ENCODE measurements at places on chromosomes 7 and 10. TPM values are rescaled to one million over a fixed set of nuclear protein-coding genes. Genes with fewer than 3 reads are reported as not detected.
A peak's percentile ranks its signal among the peaks of the same experiment; 100 is the strongest.

DNA sequence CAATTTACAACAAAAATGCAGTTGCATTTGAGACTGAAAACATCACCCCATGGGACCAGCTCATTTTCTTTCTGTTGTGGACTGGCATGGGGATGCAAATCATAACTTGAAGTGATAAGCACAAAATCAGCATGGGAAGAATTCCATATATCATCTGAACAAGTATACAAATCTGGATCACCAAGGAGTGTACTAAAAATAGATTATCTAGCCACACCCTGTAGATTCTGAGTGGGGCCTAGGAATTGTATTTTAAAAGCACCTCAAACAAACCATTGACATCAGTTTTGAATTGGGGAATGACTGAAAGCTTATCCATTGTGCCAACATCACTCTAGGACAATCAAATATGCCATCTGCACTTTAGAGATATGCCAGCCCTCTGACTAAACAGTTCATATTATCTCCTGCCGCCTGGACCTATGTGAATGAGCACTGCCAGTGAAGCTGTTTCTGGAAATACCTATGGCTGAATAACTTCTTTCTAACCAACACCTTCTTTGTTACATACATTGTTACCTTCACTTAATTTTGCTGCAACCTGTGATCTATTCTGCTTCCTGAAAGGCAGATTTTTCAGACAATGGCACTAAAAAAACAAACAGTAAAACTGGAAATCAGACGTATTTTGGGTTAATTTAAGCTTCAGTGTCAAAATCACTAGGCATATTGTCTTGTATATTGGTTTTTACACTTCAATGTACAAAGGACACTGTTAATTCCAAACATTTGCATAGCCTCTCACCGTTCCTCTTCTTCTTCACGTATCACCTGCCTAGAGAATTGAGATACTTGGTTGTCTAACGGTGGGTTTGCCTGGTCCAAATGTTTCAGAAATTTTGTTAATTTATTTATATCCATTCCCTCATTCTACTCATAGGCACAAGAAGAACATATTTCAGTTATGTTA is 42.4 kb upstream of the HGF start:
- no peaks in the 10 kb centered on the region for H3K36me3 ChIP-seq
- H3K4me3 ChIP-seq, result no peak overlapping the region
- H3K27me3 ChIP-seq, result no peaks in the 10 kb centered on the region
- DNase-seq, result no peak

DNA sequence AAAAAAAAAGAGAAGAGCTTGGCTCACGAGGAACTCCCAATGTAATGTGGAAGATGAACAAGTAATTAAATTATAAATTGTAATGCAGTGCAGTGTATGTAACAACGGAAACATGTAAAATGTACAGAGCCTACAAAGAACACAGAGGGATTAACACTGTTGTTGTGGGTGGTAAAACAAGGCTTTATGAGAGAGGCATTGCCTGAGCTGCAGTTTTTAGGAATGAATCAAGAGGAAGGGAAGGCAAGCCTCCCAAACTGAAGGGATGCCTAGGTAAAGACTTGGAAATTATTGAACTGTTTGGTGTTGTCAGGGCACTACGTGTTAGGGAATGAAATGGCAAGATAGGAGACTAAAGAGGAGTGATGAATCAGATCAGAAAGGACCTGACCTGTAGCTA is 213.7 kb downstream of the HTR7 start:
- H3K4me3 ChIP-seq, result no peak overlapping the region
- no peak for DNase-seq
- no peaks in the 10 kb centered on the region for H3K27me3 ChIP-seq
- no peak overlapping the region for H3K27ac ChIP-seq

DNA sequence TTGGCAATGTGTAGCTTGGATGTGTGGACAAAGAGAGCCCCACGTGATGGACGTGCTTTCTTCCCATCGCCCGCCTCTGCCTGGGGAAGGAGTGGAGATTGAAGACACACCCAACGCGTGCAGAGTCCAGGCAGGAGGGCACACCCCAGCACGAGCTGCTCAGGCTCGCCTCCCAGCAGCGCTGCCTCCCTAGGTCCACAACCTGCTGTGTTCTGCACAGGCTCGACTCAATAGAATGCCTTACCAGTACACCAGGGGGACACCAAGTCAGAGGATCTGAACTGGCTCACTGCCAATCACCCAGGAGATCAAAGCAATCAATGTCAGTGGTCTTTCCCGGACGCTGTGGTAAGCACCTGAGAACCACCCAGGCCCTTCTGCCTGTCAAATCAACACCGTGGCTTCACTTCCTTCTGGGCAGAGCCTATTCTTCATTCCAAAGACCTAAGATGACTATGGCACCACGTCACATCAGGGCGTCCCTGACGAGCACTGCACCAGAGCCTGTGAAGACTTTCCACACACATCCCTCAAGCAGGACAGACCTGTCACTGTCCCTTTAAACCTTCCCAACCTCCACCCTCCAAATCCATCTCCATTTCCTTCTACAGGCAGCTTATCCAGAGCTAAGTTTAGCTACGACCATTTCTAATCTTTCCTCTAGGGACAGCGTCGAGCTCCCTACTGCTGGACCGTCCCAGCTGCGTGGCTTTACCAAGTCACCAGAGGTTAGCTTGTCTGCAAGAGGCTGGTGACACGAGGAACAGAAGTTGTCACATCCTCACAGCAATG is 72.3 kb downstream of the AMZ1 start:
- no peak overlapping the region for H3K4me3 ChIP-seq
- H3K27me3 ChIP-seq, result no peaks in the 10 kb centered on the region
- DNase-seq, result no peak
- H3K36me3 ChIP-seq, result peaks cover 30% of the 10 kb centered on the region
- H3K4me1 ChIP-seq, result peaks cover 8% of the 10 kb centered on the region

DNA sequence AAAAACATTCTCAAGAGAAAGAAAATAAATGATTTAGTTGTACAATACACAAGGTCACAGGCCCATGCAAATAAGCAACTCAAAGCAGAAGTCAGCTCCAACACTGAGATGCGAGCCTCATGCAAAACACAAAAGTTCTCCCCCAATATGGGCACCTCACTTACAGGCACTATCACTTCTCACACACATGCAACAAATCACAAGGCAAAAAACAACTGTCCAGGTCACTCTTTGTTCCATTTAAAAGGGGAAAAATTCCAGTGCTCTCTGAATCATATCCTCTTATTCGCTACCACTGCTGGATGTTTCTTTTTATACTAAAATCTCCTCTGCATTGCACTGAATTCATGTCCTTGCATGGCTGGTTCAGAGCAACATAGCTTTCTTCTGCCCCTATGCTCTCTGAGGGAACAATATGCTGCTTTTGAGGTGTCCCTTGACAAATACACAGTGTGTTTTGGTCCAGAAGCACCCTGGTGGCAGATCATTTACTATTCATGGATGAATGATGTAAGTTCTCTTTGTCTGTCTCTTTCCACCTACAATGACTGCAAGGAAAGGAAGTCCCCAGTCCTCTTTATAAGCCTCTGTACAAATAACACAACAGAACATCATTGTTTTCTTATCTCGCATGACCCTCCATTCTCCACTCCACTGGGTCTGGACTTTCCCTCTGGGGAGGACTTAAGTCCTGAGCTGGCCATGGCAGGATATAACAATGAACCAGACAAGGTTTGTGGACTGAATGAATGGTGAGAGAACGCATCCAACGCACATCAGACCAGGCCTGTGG is 85.4 kb upstream of the GSDME start:
- H3K36me3 ChIP-seq, result no peaks in the 10 kb centered on the region
- H3K4me1 ChIP-seq, result peaks cover 7% of the 10 kb centered on the region
- H3K27ac ChIP-seq, result no peak overlapping the region
- H3K27me3 ChIP-seq, result no peaks in the 10 kb centered on the region
- no peak overlapping the region for H3K4me3 ChIP-seq

GRCh38 chr7:80720146-80720545 is 81.7 kb downstream of the CD36 start:
- H3K27ac ChIP-seq, result no peak overlapping the region
- H3K27me3 ChIP-seq, result no peaks in the 10 kb centered on the region
- peaks cover 19% of the 10 kb centered on the region for H3K4me1 ChIP-seq
- H3K36me3 ChIP-seq, result no peaks in the 10 kb centered on the region
- no peak overlapping the region for H3K4me3 ChIP-seq
- no peak for DNase-seq

- peak; percentile 16 for DNase-seq
- peaks cover 11% of the 10 kb centered on the region for H3K4me1 ChIP-seq
- H3K27me3 ChIP-seq, result no peaks in the 10 kb centered on the region
- no peaks in the 10 kb centered on the region for H3K36me3 ChIP-seq
Observed at GRCh38 chr7:123594813-123595241, 6.8 kb upstream of the ASB15 start.

DNA sequence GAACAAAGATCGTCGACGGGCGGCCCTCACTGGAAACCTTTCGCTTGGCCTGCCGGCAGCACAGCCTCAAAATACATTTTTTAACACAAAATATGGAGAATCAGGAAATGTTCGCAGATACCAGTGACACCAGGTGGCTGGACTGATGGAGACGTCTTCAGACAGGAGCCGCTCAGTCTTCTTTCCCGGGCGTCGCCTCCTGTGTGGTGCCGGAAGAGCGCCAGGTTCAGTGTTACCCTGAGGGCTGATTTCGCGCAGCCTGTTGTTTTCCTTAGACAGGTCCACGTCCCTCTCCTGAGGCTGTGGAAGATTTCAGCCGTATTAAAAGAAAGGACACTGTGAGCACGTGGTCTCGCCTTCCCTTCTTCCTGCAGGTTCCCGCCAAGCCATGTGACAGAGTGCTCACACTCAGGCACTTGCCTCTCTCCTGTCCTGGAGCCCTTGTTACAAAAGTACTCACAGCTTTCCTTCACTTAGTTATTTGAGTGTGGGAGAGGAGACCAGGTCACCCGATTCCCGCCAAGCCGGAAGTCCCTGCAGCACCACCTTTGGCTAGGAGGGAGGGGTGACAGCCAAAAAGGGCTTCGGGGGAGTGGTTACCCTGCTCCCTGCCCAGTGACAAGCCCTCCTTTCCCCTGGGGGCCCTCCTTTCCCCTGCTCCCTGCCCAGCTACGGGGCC is 21.7 kb upstream of the PWWP2B start:
- H3K36me3 ChIP-seq, result peaks cover 10% of the 10 kb centered on the region
- peak overlapping the region; percentile 5 for H3K27ac ChIP-seq
- no peak overlapping the region for H3K4me3 ChIP-seq
- no peak for DNase-seq
- H3K4me1 ChIP-seq, result peaks cover 1% of the 10 kb centered on the region

GRCh38 chr7:109259151-109259550 is 689.5 kb downstream of the DNAJB9 start:
- peaks cover 1% of the 10 kb centered on the region for H3K4me1 ChIP-seq
- no peak for DNase-seq
- H3K27ac ChIP-seq, result no peak overlapping the region

GRCh38 chr10:78688901-78689583 is 379.7 kb upstream of the ZMIZ1 start:
- DNase-seq, result no peak
- H3K27me3 ChIP-seq, result peaks cover 3% of the 10 kb centered on the region
- peaks cover 18% of the 10 kb centered on the region for H3K4me1 ChIP-seq
- H3K4me3 ChIP-seq, result no peak overlapping the region
- H3K27ac ChIP-seq, result no peak overlapping the region

DNA sequence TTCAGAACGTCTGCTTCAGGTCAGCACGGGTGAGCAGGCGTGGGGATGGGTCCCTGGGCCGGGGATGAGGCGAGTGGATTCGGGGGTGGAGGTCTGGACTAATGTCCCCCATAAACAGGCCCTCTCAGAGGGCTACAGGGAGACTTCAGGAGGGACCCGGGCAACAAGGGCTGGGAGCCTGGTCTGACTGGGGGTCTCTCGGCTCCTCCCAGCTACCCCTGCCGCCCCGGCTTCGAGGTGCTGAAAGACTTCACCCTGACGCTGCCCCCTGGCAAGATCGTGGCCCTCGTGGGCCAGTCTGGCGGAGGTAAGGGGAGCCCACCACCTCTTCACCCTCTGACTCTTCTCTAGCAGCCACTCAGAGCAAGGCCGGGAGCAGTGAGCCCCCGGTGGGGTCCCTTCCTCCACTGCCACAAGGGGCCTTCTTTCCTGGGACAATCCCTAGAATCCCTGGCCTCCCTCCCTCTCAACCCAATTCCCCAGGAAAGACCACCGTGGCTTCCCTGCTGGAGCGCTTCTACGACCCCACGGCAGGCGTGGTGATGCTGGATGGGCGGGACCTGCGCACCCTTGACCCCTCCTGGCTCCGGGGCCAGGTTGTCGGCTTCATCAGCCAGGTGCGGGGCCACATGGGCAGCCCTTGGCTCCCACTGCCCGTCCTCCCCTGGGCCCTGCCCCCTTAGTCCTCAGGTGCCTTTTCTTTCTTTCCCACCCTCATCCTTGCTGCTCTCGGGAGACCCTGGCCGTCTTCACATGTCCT is 7.5 kb upstream of the ASIC3 start:
- H3K27me3 ChIP-seq, result no peaks in the 10 kb centered on the region
- no peak overlapping the region for H3K4me3 ChIP-seq
- no peaks in the 10 kb centered on the region for H3K4me1 ChIP-seq

GRCh38 chr7:40483630-40484029 is 348.8 kb downstream of the SUGCT start:
- no peak for DNase-seq
- H3K4me3 ChIP-seq, result no peak overlapping the region
- H3K27me3 ChIP-seq, result no peaks in the 10 kb centered on the region
- peaks cover 3% of the 10 kb centered on the region for H3K4me1 ChIP-seq

DNA sequence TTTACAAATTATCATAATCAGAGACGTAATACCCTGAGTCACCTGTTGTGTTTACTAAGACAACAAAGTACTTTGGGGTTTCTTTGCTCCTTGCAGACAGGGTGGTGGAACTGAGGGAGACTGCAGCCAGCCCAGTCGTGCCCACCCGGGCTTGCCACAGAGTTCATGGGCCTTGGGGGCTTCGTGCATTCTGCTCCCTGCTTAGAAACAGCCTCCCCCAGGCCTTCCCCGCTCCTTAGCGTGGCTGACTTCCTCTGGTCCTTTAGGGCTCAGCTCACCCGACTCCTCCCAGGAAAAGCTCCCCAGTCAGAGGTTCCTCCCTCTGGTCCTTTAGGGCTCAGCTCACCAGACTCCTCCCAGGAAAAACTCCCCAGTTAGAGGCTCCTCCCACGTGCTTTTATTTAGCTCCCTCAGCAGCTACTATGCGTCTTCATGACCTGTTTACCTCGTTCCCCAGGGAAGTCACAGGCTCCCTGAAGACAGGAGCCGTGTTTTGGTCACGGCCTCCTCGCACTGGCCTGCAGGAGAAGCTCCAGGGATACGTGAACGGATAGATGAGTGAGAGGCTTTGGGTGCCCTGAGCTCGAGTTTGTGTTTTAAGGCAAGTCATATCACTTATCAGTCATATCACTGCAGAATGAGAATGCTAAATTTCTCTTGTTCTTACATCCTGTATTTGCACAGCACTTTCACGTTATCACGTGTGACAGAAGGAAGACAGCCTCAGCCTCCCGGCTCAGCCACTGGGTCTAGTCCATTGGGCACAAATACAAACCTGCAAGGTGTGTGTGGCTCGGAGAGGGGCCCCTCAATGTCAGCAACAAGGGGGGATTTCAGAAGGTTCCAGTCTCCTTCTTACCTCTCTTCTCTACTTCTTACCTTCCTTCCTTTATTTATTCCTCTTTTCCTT is 52.7 kb upstream of the VIPR2 start:
- H3K36me3 ChIP-seq, result no peaks in the 10 kb centered on the region
- H3K4me3 ChIP-seq, result no peak overlapping the region

GRCh38 chr7:30281263-30281662 is 3.1 kb upstream of the ZNRF2 start:
- H3K4me1 ChIP-seq, result peaks cover 16% of the 10 kb centered on the region
- H3K36me3 ChIP-seq, result no peaks in the 10 kb centered on the region
- peak overlapping the region; percentile 46 for H3K27ac ChIP-seq
- no peaks in the 10 kb centered on the region for H3K27me3 ChIP-seq
- no peak overlapping the region for H3K4me3 ChIP-seq

GRCh38 chr7:1608318-1608717 is 38.5 kb upstream of the PSMG3 start:
- H3K27ac ChIP-seq, result no peak overlapping the region
- DNase-seq, result no peak
- H3K27me3 ChIP-seq, result peaks cover 18% of the 10 kb centered on the region
- no peak overlapping the region for H3K4me3 ChIP-seq

Gene GRM3
- 1.4 TPM for total RNA-seq

Gene SORBS1
- total RNA-seq, result 30.7 TPM

Gene ARHGAP21
- 88.0 TPM for total RNA-seq

Gene PTPRZ1
- 0.74 TPM for total RNA-seq

Data from progenitor cell of endocrine pancreas (in vitro differentiated cells).